ENCODE measurements at places on chromosomes 7 and 10.

GRCh38 chr7:131620673-131621609, 64.5 kb upstream of the PODXL start:
- no peak for DNase-seq

GRCh38 chr7:137880432-137880831, 33.7 kb upstream of the DGKI start:
- no peak for DNase-seq

- DNase-seq = no peak
Measured at GRCh38 chr10:69492091-69492745, 41.0 kb downstream of the TSPAN15 start.

DNA sequence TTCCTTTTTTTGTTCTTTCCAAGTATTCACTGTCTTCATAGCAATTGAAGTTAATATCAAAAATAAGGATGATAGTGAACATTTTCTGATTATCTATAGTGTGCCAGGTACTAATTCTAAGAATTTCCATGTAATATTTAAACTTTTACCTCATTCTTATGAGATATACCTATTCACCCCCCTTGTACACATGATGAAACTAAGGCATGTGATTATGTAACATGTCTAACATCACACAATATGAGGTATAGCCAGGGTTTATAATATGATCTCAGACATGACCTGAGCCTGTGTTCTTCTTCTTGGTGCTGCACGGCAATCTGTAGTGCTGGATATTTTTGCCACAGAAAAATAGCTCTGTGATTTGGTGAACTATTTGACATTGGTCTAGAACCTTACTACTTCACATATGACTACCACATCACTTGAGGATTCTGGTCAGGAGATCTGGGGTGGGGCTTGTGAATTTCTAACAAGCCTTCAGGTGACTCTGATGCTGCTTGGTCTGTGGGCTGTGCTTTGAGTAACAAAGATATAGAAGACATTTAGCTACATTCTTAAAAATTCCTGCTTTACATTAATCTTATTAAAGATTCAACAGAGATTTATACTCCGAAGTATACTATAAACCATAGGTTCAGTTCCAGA, 79.1 kb downstream of the TRIM24 start:
- no peak for DNase-seq

GRCh38 chr7:94050046-94050445, 45.9 kb upstream of the BET1 start:
- no peak for DNase-seq

GRCh38 chr7:42161719-42162118, 75.3 kb downstream of the GLI3 start:
- DNase-seq = no peak

GRCh38 chr10:79487296-79488194, 24.8 kb upstream of the EIF5AL1 start:
- no peak for DNase-seq

DNA sequence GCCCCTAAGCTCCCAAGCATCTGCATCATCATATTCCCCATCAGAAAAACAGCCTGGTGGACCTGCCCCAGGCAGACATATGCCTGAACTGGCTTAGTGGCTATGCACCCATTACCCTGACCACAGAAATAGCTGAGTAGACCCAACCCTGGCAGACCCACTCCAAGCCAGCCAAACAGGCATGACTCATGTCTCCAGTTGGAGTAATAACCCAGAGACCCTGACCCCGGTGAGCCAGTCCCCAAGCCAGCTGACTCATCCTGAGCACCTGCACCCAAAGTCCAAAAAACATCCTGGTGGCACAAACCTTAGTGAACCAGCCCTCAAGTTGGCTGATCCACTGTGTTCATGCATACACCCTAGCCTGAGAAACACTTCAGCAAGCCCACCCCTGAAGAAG, 555.9 kb downstream of the GRID1 start:
- DNase-seq = no peak

DNA sequence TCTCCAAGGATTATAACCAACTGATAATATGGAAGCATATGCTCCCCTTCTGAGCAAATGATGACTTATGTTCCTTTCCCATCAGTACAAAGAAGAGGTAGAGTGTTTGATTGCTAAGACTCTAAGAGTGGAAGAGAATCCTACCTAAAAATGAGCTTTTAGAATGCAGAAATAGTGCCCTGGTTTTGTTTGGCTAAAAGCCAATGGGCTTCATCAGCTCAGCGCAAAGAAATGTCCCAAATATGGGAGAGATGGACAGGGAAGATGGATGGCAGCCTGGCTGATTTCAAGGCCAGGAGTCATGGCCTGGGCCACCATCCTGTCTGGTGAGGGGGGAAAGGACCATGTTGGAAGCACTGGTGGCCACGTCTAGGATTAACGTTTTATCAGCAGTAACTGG, 60.2 kb downstream of the GPR26 start:
- no peak for DNase-seq

Data from hypothalamus (tissue), 51 donors.